Choroid plexus epithelial cell (primary cell): ENCODE measurements at places on chromosomes 1 and 21.
A peak's percentile ranks its signal among the peaks of the same experiment; 100 is the strongest.

GRCh38 chr1:218351391-218352074 is 6.4 kb downstream of the TGFB2 start:
- DNase-seq: peak; percentile 83

DNA sequence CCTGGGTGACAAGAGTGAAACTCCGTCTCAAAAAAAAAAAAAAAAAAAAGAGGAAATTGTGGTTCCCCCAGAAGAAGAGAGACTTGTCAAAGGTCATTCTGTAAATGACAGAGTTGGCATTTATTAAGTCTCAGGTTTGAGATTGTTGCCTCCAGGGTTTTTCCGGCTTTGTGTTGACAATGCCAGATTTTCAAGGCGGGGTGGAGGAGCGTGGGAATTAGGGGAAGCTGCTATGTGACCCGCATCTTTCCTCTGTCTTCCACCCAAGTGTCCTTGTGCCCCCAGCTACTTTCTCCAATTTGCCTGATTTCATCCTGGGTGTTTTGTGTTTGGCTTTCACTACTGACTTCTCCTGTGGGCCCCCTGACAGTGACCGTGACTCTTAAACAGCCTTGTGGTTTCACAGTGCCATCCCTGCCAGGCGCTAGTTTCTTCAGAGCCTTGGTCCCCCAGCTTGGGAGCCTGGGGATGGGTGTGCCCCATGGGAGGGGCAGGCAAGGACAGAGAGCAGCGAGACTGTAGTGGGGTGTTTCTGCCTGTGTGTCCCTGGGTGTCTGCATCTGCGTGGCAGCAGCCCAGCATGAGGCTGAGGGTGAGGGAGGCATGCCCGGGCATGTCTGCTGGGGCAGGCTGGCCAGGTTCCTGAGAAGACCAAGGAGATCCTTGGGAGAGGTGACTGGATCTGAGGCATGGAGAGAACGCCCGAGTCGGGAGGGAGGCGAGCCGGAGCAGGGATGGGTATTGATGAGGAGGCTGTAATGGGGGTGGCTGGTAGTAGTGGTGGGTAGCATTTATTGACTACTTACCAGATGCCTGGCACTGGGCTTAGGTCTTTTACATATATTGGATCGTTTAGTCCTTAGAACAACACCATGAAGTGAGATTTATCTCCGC is 46.3 kb downstream of the IER5 start:
- peak; percentile 78 for DNase-seq

GRCh38 chr1:201568859-201569294 is 29.9 kb downstream of the NAV1 start:
- no peak for DNase-seq

- DNase-seq: peak; percentile 23
Measured at GRCh38 chr1:157004806-157005205, 40.7 kb downstream of the ARHGEF11 start.

- DNase-seq: peak; percentile 78
Measured at GRCh38 chr1:178241057-178241456, 147.2 kb downstream of the RASAL2 start.

- DNase-seq: no peak
Measured at GRCh38 chr1:99497690-99498089, 148.2 kb upstream of the PALMD start.

DNA sequence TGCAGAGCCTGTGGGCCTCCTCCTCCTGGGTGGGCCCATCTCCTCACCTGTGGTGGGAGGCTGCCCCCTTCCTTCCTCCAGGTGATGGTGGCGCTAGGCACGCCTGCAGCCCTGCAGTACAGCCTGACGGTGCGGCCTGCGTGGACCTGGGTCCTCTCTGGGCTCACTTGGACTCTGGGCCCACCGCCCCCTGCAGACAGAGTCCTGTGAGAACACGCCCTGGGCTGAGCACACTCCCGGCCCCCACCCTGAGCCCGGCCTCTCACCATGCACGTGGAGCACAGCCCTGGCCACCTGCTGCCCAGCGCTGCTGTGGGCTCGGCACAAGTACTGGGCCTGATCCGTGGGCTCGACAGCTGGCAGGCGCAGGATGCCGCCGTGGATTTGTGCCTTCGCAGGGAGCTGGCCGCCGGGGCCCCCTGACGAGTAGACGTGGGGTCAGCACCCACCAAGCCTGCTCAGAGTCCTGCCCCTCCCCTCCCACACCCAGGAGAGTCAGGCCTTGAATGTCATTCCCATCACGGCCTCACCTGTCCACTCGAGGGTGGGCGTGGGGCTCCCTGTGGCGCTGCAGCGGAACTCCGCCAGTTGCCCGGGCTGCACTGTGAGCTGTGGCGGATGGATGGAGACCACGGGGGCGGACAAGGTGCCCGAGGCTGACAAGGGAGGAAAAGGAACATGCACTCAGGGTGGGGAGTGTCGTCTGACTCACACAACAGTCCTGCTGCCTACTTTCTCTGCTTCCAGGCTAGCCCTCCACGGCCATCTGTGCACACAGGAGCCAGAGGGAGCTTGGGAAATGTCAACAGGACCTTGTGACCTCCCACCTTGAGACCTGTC is 43.4 kb downstream of the LDLRAD2 start:
- peak; percentile 4 for DNase-seq
